ENCODE measurements at places on chromosomes 1 and 21.

- DNase-seq: no peak
Measured at GRCh38 chr1:54256522-54257345, 56.8 kb downstream of the MRPL37 start.

- no peak for DNase-seq
Measured at GRCh38 chr1:232207073-232207866, 422.7 kb downstream of the SIPA1L2 start.

- DNase-seq: no peak
Measured at GRCh38 chr21:25461725-25462124, 145.6 kb downstream of the MRPL39 start.

GRCh38 chr1:247451388-247452010 lies 6.4 kb downstream of the OR2B11 start:
- DNase-seq: no peak

GRCh38 chr1:16398371-16398953 lies 31.4 kb downstream of the SZRD1 start:
- no peak for DNase-seq

GRCh38 chr21:34983680-34984086 lies 65.4 kb downstream of the RUNX1 start:
- DNase-seq: no peak

GRCh38 chr1:92563457-92564216 lies 76.9 kb upstream of the GFI1 start:
- DNase-seq: no peak

DNA sequence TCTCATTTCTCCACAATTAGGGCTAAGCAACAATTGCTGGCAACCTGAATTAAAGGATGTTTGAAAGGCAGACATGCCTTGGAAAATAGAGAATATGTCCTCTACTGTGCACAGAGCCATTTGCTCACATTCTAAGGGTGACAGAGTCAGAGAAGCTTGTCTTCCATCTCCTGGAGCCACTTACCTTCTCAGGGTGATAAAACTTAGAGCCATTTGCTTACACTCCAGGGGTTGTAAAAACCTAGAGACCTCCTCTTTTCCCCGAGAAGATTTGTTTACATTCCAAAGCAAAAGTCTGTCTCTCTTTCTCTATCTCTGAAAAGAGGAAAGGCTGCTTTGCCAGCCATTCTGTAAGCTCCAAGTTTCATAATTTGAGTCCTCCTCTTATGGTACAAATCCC lies 61.3 kb downstream of the LBR start:
- no peak for DNase-seq

DNA sequence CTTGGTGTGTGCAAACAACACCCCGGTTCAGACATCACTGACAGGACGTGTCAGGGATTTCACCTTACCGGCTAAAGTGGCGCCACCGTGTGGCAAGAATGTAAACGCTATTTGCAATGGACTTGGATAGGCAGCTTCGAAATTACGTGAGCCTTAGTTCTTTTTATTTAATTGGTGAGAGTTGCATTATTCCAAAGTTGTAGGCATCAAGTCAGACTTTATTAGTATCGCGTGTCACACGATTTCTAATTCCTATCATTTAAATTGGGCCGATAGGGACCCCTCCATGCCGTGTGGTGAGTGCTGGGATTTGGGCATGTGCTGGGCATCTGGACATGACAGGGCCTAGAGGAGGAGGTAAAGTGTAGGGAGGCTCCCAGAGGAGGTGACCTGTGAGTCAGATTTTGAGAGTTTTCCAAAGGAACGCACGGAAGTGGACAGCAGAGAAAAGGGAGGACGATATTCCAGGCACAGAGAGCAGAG lies 14.5 kb upstream of the CPT2 start:
- DNase-seq: peak; percentile 37

DNA sequence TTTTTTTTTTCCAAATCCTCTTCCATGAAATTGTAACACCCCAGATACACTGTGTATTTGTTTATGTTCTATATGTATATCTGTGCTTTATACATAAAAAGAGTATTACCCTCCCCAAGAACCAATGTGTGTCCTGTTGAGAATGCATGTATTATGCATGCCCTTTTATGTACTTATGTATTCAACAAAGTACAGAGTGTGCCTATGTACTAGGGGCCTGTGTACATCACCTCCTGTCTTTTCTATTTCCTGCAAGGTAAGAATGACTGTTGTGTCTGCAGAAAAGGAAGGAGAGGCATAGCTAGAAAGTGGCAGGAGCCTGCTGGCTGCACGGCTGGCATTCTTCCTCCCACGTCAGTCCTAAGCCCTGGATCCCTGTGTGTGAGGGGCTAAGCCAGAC lies 7.0 kb downstream of the TMEM61 start:
- no peak for DNase-seq

GRCh38 chr21:38383411-38384237 lies 114.7 kb downstream of the ERG start:
- no peak for DNase-seq

GRCh38 chr1:86101616-86102015 lies 55.0 kb downstream of the COL24A1 start:
- no peak for DNase-seq

DNA sequence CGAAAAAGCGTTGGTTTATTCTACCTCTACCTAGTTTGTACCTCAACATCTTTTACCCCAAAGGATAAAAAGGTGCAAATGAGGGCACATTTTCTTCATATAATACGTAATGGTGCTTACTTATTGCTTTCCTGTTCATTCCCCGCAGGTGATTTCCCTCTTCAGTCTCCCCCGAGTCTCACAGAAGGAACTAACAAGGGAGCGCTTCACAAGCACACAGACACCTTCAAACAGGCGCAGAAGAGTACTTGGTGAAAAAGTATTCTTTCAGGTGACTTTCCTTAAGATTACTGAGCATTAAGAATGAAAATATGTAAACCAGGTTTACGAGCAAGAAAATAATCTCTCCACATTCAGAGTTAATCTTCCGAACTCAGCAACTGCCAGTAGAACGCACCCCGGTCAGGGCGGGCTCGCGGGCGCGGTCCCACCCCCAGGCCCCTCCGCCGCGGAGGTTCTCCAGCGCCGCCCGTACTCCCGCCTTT lies 511 bp upstream of the RABGAP1L start:
- DNase-seq: no peak

DNA sequence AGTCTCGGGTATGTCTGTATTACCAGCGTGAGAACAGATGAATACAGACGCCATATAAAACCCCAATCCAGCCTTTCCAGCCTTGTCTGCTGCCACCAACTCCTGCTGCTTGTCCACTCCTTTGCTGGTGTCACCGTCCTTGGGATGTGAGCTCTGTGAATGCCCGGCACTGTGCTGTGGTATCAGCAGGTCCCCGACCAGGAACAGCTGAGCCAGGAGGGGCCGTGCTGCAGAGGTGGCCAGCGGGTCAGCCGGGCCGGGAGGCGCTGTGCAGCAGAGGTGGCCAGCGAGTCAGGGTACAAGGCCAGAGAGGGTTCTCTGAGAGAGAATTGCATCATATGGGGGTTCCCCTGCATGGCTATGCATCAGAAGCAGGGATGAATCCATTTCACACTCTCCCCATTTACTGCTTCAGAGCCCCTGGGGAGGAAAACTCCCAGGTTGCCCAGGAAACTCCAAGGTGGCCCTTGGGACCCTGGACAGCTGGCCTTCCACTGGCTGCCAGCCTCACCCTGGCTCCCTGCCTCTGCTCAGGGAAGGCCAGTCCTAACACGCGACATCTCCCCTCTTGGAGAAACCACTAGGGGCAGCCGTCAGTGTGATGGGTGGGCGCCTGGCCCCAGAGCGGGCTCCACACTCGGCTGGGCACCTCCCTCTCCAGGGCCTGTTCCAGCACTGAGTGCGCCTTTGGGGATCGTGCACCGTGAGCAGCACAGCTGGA lies 122.4 kb upstream of the COL6A1 start:
- DNase-seq: no peak

DNA sequence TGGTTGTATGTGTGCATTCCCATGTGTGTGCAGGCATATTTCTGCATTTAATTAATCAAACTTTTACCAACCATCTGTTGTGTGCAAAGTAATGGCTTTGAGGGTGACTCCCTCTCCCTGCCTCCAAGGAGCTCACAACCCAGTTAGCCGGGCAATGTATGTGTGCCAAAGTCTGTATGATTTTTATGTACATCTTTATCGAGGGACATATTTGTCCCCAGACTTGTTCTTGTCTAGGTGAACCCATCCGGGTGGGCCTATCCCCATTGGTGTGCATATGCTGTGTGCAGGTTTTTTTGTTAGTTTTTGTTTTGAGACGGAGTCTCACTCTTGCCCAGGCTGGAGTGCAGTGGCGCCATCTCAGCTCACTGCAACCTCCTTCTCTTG lies 1.8 kb downstream of the SYTL1 start:
- DNase-seq: no peak

GRCh38 chr21:33055991-33056390 lies 13.9 kb upstream of the OLIG1 start:
- DNase-seq: no peak

GRCh38 chr1:31434101-31434871 lies 21.3 kb downstream of the SERINC2 start:
- no peak for DNase-seq

GRCh38 chr1:206470692-206471414 lies 577 bp downstream of the IKBKE start:
- DNase-seq: peak; percentile 63

GRCh38 chr21:38628349-38628748 lies 130.1 kb upstream of the ERG start:
- no peak for DNase-seq

GRCh38 chr1:244011786-244012185 lies 39.3 kb upstream of the ZBTB18 start:
- no peak for DNase-seq

DNA sequence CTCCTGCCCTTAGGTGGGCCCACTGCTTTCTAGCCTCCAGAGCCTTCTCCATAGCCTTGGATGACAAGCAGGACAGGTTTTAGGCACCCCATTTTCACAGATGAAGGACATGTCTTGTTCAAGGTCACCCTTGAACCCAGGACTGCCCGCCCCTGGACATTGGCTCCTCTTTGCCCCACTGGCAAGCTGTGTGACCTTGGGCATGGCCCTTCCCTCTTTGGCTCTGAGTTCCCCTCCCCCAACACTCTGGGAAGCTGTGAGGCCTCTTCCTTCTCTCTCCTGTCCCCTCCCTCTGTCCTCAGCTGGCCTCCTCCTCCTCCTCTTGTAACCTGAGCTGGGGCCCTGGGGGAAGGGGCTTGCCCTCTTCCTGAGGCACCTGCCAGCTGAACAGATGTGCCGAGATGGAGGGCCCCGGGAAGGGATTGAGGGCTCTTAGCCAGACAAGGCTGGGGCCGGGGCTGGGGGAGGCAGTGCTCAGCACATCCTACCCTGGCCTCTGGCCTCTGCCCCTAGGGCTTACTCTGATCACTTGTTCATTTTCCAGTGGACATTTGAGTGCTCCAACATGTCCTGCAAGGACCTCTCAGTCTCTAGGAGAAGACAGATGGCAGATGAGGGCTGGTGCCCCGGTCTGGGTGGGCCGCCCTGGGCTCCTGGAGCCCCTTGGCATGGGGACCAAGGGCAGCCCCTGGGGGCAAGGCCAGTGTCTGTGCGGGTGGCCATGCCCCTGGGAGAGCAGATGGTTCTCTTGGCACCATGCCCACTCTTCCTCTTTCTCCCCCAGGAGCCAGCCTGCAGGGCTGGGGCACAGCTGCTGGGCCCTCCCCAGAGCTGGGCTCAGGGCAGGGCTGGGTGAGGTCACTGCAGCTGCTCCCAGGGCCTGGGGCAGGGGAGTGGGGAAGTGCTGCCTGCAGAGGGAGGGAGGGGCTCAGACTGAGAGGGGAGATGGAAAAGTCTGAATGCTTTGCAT lies 10.7 kb downstream of the FOXO6 start:
- no peak for DNase-seq

- no peak for DNase-seq
Measured at GRCh38 chr1:170618421-170618820, 45.5 kb upstream of the PRRX1 start.

GRCh38 chr21:46325073-46325912 lies 1.3 kb downstream of the PCNT start:
- DNase-seq: peak; percentile 62

DNA sequence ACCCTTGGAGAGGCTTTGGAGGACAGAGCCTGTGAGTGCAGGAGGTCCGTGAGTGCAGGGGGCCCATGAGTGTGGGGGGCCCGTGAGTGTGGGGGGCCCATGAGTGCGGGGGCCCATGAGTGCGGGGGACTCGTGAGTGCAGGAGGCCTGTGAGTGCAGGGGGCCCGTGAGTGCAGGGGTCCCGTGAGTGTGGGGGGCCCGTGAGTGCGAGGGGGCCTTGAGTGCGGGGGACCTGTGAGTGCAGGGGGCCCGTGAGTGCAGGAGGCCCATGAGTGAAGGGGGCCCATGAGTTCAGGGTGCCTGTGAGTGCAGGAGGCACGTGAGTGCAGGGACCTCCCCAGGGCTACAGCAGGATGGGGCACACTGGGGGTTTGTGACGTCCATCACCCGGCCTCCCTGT lies 108.3 kb upstream of the TTC34 start:
- DNase-seq: no peak

DNA sequence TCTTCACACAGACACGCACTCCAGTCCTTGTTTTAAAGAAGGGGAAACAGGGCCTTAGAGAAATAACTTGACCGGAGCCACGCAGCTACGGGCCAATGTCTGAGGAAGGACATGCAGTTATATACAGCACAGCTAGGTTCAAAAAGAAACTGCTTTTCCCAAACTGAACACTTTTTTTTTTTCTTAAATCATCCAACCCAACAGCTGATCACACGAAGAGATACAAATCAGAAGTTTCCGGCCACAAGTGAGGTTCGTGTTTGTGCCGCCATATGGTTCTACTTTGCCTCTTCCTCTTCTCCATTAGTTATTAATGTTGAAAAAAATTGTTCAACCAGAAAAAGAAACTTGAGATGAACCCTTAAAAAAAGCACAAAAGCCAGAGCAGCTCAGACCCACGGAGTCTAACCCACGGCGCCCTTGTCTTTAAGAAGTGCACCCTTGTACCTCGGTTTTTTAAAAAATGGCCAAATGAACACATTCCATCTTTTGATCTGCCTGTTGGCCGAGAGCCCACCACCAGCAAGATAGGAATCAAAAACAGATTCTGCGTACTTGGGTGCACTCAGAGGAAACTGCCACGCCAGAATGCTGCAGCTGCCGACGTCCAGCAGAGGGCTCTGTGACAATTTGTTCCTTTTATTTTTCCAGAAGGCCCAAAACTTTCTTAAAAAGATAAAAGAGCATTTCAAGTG lies 78.9 kb downstream of the SLC66A1 start:
- no peak for DNase-seq

- no peak for DNase-seq
Measured at GRCh38 chr21:31583498-31583897, 76.0 kb upstream of the SOD1 start.

- no peak for DNase-seq
Measured at GRCh38 chr21:43956670-43957035, 55.5 kb upstream of the TRAPPC10 start.

GRCh38 chr1:93200086-93200620 lies 19.6 kb downstream of the CCDC18 start:
- DNase-seq: no peak

Measured in 8988T (cell line).